ENCODE measurements at places on chromosomes 1 and 21.

DNA sequence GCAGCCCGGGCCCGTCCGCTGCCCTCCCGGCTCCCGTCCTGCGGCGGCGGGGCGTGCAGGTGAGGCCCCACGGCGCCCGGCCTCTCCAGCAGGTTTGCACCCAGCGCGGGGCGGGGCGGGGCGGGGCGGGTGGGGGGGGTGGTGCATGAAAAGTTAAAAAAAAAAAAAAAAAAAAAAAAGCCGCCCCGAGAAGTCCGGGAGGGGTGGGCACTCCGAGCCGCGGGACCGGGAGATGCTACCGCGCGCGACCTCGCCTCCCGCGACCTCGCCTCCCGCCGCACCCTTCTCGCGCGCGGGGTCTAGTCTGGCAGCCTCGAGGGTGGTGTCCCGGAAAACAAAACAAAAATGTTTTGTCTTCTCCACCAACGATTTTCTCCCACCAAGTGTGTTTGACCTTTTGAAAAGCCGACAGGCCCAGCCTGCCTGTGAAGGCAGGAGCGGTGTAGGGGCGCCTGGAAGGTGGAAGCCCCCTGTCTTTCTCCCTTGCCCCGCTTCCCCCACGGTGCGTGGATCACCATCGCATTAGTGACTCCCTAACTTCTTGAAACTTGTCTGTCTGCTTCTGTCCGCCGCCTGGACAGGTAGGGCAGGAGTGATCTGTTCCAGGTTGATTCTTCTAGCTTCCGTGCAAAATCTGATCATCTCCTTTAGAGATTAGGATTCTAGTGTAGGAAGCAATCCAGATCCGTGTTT lies 569 bp downstream of the RCAN3 start:
- no peak for DNase-seq

DNA sequence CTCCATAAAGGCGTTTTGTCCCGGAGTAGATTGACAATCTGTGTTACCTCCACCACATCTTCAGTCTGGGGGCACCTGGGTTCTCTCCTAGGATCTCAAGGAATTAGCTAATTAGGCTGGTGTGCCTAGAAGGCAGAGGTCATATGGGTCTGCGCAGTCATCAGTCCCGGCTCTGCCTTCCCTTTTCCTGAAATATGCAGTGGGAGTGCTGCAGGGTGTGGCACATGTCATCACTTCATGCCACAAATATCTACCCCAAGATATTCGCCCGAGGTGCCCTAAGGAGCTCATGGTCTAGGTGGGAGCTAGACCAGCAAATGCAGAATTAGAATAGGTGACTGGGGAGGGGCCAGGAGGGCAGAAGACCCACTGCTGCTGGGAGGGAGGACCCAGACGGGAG lies 42.9 kb downstream of the ACTL8 start:
- no peak for DNase-seq

DNA sequence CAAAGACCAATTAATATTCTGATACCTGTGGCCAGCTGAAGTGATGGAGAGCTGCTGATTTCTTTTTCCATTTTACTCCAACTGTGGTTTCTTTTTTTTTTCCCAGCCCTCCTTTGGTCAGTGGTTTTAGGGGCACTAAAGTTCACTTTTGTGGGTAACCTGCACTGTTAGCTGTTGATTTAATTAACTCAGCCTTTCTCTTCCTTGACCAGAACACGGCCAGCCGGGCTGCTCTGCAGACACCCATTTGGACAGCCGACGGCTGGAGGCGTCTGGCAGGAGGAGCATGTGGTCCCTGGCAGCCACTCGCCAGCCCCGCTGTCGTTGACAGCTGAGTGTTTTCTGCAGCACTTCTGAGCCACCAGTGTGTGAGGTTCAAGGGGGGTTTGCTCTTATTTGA lies 136.2 kb upstream of the RUNX3 start:
- DNase-seq: no peak

- DNase-seq: no peak
Observed at GRCh38 chr1:165942927-165943597, 115.6 kb downstream of the UCK2 start.

GRCh38 chr1:234699795-234700665 lies 90.1 kb upstream of the IRF2BP2 start:
- DNase-seq: peak; percentile 8

- DNase-seq: no peak
Observed at GRCh38 chr1:212035835-212036605, 472 bp downstream of the DTL start.

DNA sequence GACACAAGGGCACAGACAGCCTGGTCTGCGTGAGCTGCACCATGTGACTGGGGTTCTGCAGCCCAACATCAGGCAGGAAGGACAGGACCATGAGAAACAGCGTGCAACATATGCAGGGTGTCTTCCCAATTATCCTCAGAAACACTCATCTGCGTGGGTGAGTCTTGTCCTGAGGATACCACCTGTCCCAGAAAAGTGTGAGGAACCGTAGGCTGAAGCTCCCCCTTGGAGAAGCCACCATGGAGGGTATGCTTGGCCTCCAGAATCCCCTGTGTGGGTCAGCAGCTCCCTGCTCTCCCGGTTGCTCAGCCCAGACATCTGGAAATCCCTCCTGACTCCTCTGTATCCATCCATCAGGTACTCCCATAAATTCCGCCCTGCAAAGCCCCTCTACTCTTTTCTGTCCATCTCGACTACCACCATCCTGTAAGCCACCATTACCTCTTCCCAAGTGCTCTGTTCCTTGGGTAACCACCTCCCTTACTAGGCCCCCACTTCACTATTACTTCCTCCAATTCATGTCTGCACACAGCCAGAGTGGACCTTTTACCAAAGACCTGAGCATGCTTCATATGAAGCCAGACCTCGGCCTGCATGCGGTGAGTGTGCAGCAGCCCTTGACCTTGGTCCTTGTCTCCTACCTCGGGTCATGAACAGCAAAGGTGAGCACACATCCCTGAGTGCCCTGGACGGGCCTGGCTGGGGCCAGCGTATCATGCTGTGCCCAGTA lies 33.0 kb downstream of the ETS2 start:
- DNase-seq: no peak

DNA sequence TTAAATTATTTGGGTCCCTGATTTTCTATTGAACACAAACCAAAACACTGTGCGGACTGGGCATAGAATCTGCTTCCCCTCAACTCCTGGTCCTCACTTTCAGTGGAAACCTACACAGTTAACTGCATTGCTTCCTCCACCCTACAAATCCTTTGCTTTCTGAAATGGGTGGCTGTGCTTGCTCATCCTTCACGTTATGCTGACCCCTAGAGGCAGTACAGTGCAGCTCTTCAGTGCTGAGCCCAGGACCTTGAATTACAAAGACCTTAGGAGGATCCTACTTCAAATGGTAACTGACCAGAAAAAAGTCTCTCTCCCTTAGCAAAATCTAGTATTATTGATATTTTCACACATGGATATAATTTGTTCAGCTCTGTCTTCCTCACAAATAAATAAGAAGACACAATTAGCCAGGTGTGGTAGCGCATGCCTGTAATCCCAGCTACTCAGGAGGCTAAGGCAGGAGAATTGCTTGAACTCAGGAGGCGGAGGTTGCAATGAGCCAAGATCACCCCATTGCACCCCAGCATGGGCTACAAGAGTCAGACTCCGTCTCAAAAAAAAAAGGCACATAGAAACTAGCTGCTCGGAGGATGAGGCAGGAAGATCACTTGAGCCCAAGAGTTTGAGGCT lies 63.4 kb upstream of the L1TD1 start:
- no peak for DNase-seq

DNA sequence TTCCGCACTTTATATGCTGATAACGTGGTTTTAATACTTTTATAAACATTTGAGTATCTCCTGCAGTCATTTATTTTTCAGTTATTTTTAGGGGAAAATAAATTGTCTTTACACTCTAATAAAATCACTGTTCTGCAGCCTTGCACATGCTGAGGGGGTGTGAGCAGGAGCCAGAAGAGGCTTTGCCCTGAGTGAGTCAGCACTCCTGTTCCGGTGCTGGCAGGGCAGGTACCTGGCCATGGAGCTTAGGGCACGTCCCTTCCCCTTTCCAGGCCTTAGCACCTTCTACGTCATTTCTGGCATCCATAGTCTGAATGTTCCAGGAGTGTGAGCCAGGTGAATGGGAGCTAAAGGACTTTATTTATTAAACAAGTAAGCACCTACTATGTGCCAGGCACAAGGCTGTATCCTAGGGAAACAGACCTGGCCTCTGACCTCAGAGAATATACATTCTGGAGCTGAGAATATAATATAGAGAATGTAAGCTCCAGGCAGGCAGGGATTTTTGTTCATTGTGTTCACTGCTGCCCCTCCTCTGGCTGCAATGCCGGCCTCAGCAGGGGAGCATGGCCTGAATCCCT lies 402.9 kb downstream of the PTPRU start:
- DNase-seq: no peak

DNA sequence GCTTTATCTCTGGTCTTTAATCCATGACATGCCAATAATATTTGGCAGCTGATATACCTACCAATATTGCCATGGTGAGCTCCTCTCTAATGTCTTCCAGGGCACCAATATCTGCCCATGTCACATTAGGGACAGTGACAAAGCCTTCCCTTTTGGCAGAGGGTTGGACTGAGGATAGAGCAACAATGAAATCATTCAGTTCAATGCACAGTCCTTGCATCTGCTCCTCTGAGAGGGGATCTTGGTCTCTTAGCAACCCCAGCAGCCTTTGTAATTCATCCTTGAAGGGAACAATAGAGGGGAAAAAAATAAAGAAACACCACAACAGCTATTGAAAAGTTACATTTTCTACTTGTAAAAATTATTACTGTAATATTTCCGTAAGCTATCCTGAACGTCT lies 42.3 kb downstream of the NVL start:
- DNase-seq: no peak

DNA sequence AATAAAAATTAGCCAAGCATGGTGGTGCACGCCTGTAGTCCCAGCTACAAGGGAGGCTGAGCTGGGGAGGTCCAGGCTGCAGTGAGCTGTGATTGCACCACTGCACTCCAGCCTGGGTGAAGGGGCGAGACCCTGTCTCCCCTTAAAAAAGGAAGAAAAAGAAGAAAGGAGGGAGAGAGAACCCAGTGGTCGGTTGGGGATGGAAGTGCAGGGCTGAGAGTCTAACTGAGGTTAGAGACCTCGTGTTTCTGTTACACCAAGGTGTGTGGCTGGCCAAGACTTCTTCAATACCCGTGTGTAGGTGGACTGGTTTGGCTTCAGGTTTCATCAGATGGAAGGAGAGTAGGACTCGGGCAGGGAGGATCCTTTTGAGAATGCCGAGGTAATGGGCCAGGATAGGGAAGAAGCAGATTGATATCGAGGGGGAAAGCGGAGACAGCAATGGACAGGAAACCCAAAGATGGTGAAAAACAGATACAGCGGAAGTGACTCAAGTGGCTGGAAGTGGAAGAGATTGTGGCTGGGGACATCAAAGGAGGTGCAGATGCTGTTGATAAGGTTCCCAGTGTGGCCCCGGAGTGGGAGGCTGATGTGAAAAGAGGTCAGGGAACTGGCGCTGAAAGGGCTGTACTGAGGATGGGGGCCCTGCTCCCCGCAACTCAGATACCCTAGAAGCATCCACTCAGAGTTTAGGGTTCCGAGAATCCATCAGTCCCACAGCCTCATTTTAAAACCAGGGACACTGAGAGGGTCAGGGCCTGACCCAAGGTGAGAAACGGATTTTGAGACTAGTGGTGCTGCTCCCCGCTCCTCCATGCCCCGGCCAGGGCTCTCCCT lies 681 bp upstream of the UBXN10 start:
- DNase-seq: peak; percentile 34

GRCh38 chr1:225465793-225466517 lies 38.1 kb upstream of the LBR start:
- no peak for DNase-seq

DNA sequence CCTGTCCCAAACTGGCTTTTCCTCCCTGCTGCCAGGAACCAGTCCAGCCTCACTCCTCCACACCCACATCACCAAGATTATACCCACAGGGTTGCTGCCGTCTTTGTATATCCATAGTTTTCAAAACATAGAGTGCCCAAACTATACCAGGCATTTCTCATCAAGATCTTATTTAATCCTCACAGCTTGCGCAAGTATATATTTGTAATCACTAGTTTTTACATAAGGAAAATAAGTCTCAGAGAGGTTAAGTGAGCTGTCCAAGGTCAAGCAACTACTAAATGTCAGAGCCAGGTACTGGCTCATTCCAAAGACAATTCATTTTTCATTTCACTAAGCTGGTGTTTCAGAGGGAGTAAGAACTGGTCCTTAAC lies 34.9 kb upstream of the ZNF362 start:
- DNase-seq: no peak

DNA sequence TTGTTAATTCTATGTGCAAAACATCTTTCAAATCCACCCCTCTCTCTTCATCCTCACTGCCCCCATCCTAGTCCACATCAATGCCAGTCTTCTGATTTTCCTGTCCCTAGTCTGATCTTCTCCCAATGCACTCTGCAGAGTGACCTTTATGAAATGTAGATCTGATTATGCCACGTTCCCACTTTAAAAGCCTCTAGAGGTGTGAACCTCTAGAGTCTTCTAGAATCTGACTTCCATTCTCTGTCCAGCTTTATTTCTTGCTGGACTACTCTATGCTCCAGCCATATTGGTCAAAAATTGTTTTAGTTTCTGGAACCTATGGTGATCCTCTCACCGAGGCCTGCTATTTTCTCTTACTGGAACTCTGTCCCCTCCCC lies 32.5 kb downstream of the ZNF648 start:
- DNase-seq: no peak

DNA sequence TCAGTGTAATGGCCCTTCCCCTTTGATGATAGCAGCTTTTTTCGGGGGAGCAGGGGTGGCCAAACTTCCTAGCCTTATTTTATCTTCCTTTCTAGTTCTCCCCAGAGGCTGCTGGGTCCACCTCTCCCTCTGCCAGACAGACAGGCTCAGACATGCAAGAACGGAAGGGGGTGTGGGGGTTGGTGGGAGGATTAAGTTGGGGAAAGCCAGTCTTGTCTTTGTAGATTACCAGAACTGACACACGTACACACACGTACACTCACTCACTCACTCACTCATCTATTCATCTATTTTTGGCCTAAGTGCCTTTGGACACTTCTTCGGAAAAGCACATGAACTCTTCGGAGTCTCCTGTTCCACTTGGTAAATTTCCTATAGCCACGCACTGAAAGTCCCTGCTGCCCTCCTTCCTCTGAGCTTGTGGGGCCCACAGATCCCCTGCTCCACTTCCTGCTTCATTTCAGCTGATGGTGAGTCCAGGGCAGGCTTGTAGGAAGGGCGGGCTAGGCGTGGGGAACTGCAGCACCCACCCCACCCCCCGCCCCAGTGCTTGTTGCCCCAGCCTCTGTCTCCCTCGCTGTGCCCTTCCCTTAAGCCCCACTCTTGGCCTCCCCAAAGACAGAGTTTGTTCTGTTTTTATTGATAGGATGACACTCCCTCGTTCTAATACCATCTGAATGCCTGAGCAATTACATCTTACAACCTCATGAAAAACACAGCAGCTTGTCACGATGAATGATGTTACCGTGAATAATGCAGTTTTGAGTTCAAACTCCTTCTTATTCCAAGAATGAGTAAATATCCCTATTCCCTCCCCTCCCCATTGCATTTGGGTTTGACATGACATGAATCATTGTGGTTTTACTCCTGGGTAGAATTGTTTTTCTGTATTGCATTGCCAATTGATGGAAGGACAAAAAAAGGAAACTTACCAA lies 60.7 kb upstream of the ATP5PO start:
- DNase-seq: peak; percentile 35

Measured in stimulated activated CD4-positive, alpha-beta T cell treated with anti-CD3 and anti-CD28 coated beads, Interleukin-4, amount 100 ng/mL, for 4 hours (primary cell).